ENCODE measurements at places on chromosomes 3 and 15.

- no peak for DNase-seq
Observed at GRCh38 chr3:196016485-196016884, 65.4 kb downstream of the TFRC start.

- no peak for DNase-seq
Observed at GRCh38 chr3:190382082-190382481, 5.9 kb upstream of the CLDN16 start.

GRCh38 chr15:68874788-68875187, 54.1 kb upstream of the ANP32A start:
- no peak for DNase-seq

DNA sequence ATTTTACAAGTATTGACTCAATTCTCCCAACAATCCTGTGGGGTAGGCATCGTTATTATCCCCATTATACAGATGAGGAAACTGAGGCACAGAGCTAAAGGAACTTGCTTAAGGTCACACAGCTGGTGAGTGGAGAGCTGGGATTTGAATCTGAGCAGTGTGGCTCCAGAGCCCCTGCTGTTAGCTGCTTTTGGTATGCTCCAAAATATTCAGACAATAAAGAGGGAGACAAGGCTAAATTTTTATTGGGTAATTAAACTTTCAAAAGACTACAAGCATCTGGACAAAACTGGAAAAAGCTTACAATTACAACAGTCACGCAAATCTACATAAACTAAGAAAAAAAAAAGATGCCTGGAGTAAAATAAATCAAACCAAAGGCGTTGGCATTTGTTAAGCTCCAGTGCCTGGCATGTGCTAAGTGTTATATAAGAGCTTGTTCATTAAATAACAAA, 27.7 kb downstream of the CCDC13 start:
- DNase-seq = no peak

DNA sequence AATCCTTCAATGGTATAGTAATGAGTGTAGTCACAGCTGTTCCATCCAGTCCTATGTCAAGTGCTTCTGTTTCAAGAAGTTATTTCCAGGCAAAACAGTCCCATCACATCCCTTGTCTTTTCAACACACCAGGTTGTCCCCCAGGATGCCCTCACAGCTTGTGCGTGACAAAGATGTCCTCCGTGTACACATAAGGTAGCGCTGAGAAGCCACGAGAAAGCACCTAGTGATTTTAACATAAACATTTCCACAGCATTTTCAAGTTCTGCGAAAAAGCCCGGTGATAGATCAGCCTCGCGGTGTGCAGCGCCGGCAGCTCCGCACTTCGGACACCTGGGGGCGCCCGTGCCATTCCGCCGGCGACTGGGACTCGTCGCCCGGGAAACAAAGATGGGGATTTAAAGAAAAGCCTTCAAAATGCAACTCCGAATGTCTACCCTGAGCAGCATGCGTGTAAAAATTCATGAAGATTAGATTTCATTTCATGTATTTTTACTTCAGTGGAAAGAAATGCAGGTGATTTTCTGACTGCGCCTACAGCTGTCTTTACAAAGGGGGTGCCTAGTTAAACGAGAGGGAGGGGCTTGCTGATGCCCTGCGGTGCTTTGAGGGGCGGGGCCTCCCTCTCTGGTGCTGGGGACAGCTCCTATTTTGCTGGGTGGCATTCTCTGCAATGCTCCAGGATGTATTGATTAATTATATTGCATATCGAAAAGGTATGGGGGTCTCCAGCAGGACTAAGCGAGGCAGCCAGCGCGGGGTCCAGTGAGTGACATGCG, 49.9 kb downstream of the KY start:
- DNase-seq = peak; percentile 62

GRCh38 chr3:119800844-119801243, 18.9 kb downstream of the NR1I2 start:
- DNase-seq = no peak

GRCh38 chr3:45756055-45756454, 40.3 kb downstream of the SLC6A20 start:
- DNase-seq = no peak

DNA sequence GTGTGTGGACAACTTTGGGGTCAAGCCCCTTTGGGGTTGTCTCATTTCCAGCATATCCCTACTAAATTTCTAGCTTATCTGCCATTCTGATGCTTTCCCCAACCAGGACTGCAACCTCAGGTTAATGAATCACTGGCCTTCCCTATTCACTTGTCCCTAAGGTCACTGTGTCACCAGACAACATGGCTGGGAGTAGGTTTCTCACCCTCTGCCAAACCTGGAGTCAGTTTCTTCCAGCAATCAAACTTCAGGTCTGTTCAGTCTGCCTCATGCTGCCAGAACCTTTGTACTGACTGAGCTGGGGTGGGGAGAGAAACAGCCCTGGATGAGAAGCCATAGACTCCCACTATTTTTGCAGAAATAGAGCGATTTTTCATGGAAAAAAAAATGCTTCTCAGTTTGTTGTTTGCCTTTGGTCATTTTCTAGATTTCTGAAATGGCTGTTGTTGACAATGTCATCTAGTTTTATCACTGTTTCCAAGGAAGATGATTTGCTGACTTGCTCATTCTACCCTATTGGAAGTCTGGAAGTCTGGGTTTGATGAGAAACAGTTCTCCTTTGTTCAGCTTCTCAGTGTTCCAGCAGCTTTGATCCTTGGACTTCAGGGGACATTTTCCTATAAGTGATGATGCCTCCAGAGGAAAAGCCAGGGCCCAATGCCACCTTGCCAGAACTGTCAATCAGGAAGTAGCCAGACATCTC, 74.8 kb upstream of the IL12A start:
- DNase-seq = no peak

DNA sequence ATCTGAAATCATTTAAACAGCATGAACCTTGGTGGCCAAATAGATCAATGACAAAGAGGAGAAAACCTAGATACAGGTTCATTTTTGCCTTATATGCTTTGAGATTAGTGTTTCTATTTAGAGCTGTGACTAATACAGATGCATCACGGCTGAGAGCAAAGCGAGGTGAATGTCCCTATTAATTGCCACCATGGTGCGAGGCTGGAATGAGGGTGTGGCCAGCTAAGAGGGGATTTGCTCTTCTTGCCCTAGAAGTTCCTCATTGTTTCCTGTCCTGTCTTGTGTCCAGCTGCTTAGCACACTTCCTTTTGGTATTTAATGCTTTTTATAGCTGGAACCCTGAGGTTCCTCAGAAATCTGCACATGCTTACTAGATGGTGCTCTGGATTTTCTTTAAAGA, 339.1 kb upstream of the RGMA start:
- DNase-seq = no peak

DNA sequence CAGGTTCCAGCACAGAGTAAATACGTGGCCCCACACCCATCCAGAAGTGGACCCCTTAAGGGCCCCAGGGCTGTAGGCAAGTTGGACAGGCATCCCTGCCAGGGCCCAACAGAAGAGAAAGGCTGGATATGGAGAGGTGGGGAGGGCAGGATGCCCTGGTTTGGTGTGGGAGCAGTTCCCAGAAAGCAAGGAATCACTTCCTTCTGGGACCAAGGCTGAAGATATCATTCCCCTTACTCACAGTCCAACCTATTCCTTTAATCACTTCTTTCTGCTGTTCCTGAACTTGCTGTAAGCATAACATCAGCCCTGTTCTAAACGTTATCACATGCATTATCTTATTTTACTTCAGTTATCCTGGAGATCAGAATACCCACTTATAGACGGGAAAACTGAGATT, 6.1 kb upstream of the MESP2 start:
- no peak for DNase-seq

- no peak for DNase-seq
Observed at GRCh38 chr3:124787476-124788195, 57.4 kb downstream of the UMPS start.

- no peak for DNase-seq
Observed at GRCh38 chr3:144264794-144265193, 293.2 kb downstream of the DIPK2A start.

DNA sequence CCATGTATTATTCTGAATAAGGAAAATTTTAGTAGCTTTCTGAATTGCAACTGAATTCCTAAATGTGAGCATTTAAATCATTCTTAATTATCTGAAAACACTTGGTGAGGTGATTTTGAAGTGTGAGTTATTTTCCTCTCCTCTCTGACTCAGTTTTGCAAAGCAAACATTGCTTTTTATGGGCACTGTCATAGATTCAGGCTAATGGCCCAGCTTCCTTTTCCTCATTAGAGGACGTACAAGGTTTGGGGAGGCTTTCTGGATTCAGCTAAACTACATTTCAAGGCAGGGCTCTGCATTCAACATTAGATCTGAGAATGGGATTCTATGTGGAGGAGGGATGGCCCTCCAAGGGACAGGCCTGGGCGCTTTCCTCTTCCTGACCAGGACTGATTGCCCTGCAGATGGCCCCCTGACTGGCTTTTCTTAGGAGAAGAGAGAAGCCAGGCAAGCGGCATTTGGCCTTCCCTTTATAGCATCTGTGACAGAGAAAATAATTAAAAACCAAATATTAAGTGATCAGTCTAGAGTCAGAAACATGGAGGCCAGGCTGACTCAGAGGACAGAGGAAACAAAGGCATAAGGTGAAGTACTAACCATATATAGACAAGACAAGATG, 53.0 kb upstream of the STXBP5L start:
- DNase-seq = no peak

DNA sequence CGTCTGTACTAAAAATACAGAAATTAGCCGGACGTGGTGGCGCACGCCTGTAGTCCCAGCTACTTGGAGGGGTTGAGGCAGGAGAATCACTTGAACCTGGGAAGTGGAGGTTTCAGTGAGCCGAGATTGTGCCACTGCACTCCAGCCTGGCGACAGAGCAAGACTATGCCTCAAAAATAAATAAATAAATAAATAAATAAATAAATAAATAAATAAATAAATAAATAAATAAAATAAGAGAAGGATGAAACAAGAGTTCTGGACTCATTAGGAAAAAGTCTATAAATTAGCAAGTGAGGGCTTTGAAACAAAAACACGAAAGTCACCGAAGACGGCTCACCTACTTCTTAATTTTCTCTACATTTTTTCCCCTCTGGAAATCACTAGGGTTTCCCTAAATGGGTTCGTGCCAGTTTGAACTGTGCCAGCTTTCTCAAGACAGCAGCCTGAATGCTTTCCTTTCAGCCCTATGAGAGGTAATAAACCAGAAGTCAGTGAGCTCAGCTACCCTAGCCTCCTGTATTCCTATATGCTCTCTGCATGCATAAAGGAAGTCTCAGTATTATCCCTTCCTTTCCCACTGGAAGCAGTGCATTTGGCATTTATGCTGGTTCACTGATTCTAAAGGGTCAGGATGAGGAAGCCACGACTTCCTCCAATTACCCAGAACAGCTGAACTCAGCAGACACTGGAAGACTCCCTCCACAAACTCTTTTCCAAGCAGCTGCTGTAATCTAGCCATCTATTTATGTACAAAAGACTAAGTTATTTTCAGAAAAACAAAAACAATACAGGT, 266.9 kb downstream of the ZBBX start:
- DNase-seq = no peak

DNA sequence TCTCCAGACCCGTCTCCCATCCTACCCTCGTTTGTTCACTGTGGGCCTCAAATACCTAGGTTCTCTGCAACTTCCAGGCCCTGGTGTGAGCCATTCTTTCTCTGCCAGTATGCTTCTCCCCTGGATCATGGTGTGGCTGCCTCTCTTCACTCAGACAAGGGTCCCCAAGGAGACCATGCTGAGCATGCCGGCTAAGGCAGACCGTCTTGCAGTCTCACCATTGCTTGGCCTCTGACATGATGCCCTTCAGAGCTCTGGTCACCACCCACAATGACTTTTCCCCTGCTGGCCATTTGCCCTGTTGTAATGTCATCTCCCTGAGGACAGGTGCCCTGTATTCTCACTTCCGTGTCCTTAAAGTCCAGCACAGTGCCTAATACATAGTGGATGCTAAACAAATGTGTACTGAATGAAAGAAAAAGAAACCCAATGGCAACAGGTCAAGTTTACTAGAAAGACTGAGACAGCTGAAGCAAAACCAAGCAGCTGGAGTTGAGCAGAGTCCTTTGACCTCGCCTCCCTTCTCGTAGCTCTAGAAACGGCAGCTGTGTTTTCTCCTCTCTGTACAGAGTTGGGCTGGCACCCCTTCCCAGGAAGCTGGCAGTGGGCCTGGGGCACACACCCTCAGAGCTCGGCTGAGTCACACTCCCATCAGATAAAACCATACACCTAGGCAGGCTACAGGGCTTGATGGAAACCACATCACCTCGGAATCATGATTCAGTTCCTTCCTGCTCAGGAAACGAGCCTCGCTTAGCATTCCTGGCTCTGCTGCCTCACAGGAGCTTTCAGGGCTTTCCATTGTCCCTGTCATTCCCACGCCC, 8.6 kb downstream of the TLR9 start:
- no peak for DNase-seq

DNA sequence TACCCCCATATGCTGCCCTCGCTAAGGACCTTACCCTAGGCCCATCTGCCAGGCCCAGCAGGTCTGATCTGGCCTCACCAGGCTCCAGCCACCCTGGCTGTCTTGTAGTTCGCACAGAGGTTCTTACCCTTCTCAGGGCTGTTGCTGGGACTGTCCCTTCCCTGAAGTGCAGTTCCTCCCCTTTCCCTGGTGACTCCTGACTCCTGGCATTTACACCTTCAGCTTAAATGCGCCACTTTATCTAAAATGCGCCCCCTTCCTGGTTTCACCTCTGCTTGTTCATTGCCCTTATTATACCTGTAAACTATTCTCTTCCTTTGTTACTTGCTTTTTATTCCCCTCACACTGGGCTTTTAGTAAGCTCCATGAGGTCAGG, 835 bp upstream of the TTLL3 start:
- no peak for DNase-seq

- no peak for DNase-seq
Observed at GRCh38 chr15:49898575-49899283, 220.3 kb downstream of the ATP8B4 start.

- no peak for DNase-seq
Observed at GRCh38 chr15:37044915-37045648, 55.3 kb downstream of the MEIS2 start.

DNA sequence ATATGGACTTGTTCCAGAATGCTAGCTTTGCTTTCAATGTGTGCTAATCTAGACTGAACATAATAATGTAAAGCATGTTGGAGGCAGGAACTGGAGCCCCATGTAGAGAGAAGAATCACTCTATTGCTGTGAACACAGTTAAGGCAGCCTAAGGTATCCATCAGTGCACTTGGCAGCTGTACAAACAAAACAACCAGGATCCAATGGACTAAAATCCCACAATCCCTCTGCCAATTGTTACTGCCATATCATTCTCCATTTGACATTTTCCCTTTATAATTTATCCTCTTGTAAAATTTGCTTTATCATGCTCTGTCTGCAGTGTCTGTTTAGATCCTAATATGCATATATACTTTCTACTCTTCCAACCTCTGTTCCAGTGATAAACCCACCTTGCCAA, 756.8 kb upstream of the LMCD1 start:
- DNase-seq = no peak

- no peak for DNase-seq
Observed at GRCh38 chr3:31275038-31275572, 257.6 kb upstream of the STT3B start.

- DNase-seq = no peak
Observed at GRCh38 chr3:37718632-37719031, 143.0 kb upstream of the CTDSPL start.

- no peak for DNase-seq
Observed at GRCh38 chr3:49158103-49158709, 7.9 kb downstream of the CCDC71 start.

- DNase-seq = no peak
Observed at GRCh38 chr3:74301056-74301455, 313.4 kb downstream of the CNTN3 start.
